ENCODE measurements at places on chromosomes 4 and X.

DNA sequence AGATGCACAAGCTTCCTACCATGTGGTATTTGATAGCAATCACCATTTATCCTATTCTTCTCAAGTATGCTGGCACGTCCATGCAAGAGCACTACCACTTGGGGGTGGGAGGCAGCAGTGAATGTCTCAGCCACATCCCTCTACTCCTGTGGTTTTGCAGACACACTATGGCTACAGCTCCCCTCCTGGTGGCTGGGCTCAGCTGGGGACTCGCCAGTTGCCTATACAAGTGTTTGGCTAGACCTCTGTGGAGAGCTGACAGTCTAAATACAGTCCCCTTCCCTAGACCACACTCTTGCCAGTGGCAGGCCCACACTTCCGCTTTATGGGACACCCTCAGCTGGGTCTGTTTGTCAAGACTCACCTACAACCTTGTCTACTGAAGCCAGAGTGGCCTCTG is 53.2 kb downstream of the ADGRA3 start:
- no peak for DNase-seq

DNA sequence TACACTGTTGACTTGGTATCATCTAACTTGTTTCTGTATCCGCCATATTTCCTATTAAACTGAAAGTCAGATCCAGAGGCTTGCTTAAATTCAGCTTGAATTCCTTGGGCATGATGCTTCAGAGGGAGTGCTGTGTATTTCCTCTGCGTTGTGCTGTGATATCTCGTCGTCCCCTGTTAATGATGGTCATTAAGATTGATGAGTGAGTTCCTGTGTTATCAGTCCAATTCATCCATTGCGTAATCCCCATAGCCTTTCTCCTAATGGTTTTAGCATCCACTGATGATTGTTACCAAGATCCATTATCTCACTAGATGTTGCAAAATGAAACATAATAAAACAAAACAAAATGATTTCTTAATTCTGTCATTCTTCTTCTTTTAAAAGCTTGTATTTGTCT is 31.3 kb upstream of the CHM start:
- DNase-seq = no peak

- DNase-seq = no peak
These were observed 905 bp upstream of the GALNTL6 start for GRCh38 chr4:171812333-171812664.

GRCh38 chr4:140497747-140498636 is at the start of gene MGAT4D:
TSS of gene MGAT4D (minus strand) at chr4:140498293. CDS start at chr4:140498222, 71 bp downstream.
- DNase-seq = no peak

DNA sequence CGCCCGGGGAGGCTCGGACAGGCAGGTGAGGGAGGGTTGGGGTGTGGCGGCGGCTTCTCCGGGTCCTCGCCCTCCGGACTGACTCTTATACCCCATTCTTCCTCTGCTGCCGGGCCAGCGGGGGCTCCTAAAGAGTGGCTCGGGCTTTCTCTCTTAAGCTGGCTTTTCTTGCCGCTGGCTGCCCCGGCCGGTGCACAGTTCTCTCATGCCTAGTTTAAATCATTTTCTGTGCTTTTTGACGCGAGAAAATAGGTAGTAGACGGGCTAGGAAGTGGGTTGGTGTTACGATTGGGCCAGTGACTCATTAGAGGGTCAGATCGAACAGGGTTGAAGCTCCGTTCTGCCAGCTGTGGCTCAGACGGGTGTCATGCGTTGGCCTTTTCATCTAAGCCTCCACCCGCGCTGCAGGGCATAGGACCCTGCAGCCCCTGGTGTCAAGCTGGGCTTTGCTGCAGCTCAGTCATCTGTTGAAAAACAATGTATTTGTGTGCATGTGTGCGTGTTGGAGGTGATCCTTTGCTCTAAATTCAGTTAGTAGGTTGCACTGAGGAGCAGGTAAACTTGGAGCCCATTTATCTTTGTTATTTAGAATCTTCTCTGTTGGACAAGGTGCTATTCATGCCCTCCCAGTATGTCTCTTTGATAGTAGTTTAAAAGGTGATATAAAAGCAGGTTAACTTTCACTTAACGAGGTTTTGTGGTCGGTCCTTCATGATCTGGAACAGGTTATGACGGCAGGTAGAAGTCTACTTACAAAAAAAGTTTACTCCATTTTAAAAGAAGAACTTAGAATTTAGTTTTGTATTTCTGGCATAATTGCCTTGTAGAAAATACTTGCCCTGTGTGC is 802 bp downstream of the BMP2K start:
- peak; percentile 65 for DNase-seq

All from activated CD4-positive, alpha-beta T cell treated with anti-CD3 and anti-CD28 coated beads, Interleukin-2, Interleukin-4, amounts not matched to agents 100 ng/mL and 50 ng/mL, durations not matched to agents 16 hours and 8 hours (primary cell).